Caudate nucleus (tissue), 63 donors: ENCODE measurements at places on chromosomes 1 and 21.

GRCh38 chr1:42279055-42279454 lies 56.0 kb downstream of the FOXJ3 start:
- no peak for DNase-seq

DNA sequence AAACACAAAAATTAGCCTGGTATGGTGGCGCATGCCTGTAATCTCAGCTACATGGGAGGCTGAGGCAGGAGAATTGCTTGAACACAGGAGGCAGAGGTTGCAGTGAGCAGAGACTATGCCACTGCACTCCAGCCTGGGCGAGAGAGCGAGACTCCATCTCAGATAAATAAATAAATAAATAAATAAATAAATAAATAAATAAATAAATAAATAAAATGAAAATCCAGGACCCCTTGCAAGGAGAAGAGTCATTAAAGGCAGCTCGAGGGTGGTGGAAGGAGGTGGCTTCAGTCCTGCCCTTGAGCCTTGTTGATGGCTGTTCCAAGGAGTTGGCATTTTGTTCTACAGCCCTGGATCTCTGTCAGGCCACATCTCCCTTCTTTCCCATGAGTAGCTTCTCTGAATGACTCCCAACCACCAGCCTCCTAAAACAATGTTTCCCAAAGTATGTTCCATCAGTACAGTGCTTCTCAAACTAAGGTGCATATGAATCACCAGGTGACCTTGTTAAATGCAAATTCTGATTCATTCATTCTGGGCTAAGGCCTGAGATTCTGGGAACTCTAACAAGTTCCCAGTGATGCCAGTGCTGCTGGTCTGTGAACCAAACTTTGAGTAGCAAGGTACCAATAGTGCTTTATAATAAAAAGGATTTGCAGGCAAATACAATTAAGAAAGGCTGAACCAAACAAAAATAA lies 99.0 kb downstream of the KCNN3 start:
- DNase-seq = no peak

DNA sequence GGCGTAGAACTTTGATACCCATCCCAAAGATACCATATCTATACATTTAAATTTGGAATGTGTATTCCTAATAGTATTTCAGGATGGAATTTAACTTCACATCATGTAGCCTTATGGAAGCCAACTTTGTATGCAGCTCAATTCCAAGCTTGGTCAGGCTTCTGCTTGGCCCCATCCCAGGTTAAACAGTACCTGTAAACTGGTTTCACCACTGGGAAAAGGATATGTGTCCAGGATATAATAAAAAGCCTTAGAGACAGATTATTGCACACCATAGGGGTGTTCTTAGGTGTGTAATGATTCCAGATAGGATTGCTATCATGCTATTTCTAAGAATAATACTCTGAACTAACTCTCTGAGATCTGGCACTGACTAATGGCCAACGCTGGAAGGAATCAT lies 28.1 kb downstream of the ADAM30 start:
- no peak for DNase-seq

- DNase-seq = no peak
Measured at GRCh38 chr21:31064803-31065202, 26.5 kb upstream of the KRTAP19-8 start.

- no peak for DNase-seq
Measured at GRCh38 chr1:198064181-198064580, 92.6 kb upstream of the NEK7 start.

- no peak for DNase-seq
Measured at GRCh38 chr1:75980972-75981897, 49.0 kb upstream of the ASB17 start.

DNA sequence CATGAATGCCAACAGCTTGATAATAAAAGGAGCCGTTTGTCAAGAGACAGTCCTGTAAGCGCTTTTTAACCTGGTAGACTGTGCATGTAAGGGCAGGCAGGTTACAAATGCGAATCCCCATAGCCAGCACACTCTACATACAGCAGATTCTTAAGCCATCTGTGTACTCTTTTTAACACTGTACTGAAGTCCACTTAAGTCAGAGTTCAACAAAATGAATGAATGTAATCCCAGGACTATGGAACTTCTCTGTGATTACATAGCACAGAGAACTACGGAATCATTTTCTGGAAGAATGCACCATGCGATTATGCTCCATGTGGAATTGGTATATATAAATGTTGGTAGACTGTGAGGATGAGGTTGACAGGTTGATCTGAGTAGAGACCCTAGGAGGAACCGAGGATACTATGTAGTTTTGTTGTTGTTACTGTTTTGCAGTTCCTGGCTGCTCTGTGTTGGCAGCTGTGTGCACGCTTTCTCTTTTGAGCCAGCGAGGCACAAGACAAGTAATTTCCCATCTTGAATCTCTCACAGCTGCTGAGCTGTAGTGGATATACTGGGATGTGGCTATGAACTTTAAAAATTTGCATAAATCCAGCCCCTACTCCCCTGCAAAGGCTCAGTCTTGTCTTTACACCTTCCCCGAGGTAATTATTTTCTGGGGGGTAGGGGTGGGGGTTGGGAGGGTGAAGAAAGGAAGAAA lies 21.9 kb downstream of the LRRC8D start:
- no peak for DNase-seq

DNA sequence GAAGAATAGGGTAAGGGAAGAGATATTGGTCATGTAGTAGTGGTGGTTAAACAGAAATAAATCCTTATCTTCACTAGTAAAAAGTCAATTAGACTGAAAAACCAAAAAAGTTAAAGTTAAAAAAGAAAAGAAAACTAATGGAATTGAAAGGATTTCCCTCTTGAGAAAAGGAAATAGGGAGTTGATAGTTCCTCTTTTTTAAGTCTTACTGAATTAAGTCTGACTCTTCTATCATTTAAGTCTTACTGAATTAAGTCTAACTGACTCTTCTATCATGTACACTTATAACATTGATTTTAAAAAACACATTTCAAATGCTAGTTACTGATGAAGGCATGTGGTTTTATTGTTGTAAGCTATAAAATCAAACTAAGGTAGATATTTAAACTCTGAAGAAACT lies 49.5 kb upstream of the TENT5C start:
- no peak for DNase-seq

DNA sequence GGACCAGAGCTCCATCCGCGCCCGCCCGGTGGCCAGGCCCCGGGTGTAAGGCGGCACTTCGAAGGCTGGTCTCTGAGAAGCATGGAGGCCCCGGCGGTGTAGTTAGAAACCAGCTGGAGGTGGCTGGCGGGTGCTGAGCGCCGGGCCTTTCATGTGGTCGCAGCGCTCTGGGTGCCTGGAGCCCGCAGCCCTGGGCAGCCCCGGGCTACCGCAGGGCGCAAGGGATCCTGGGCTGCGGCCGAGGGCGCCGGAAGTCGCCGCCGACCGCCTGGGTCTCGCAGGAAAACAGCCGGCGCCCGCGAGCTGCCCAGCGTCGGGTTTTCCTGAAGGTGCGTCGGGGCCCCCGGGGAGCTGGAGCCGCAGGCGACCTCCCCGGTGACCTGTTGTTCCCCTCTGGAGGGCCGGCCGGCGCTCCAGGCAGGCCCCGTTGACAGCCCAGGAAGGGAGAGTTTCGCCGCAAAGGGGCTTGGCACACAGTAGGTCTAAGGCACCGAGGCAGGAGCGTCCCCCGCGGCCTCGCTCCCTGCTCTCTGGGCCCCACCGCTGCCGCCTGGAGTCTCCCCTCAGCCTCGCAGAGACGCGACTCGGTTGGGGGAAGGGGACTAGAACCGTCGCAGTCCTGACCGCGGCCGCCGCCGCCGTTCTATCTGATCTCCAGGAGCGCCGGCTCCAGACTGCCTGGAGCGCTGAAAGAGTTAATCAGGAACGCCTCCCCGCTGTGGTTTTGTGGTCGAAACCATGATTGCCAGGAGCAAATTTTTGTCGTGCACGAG lies 2.7 kb downstream of the GRHL3 start:
- DNase-seq = no peak

DNA sequence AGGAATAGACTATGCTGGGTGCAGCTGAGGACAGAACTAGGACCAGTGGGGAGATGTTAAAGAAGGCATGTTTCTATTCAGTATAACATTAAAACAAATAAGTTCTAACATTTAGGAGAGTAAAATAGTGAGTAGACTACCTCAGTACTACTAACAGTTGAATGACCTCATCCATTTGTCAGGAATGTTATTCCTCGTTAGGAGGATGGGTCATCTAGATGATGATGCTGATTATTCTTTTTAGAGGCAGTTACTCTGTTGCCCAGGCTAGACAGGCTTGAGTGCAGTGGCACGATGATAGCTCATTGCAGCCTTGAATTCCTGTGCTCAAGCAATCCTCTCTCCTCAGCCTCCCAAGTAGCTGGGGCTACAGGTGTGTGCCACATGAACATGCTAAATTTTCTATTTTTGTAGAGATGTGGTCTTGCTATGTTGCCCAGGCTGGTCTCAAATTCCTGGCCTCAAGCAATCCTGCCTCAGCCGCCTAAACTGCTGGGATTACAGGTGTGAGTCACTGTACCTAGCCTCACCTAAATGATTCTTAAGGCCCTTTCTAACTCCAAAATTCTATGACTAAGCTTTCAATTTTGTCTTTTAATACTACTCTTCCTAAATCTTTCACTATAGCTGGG lies 9.3 kb downstream of the EEIG2 start:
- DNase-seq = no peak
